ENCODE measurements at places on chromosomes 13 and 19.
A peak's percentile ranks its signal among the peaks of the same experiment; 100 is the strongest.

DNA sequence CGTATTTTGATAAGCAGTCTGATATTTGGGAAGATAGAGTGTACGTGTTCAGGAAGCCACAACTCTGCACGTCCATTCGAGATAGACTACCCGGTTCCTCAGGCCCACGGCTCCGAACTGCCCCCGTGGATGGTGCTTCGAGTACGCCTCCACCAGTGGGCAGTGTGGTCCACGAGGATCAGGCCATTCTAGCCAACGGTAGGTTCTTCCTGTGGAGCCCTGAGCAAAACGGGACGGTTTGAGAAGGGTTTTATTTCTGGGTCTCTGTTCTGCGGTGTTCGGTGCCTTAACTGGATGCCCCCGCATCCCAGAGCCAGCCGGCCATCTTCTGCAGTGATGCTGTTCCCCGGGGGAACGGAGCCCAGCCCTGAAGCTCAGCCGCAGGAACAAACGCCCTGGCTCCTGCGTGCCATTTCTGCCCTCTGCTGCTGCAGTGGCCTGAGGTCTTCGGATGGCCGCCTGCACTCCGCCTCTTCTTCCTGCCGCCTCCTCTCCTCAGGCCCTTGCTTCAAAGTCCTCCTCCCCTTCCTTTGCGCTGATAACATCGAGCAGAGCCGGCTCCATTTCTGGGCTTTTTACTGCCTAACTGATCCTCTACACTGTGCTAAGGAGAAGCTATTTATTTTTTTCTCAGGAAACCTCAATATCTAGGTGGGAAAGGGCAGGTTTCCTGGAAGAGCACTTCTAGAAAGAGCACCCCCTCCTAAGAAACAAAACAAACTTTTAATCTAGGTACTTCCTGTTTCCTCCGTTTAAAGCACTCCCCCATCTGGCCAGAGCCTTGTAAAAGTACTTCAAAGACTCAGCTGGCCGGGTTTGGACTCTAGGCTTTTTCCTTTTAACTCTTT, 36.2 kb upstream of the SLC46A3 start:
- peak; percentile 45 for DNase-seq

DNA sequence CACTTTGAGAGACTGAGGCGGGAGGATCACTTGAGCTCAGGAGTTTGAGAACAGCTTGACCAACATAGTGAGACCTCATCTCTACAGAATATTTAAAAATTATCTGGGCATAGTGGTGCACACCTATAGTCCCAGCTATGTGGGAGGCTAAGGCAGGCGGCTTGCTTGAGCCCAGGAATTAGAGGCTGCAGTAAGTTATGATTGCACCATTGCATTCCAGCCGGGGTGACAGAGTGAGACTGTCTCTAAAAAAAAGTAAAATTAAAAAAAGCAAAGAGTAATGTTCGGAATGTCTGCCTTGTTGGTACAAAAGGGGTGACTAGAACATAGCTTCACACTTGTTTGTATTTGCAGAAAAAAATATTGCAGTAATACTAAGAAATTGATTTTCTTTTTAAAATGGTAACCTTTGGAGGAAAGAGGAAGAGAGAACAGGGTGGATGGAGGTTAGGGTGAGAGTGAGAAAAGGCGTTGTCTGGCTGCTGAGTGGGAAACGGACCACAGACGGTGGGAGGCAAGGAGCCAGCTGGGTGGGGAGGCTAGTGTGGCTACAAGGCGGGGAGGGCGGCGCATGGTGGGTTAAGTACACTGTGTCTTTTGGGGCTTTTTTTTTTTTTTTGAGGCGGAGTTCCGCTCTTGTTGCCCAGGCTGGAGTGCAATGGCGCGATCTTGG, 10.2 kb downstream of the PPP1R14A start:
- no peak for DNase-seq

GRCh38 chr19:51628153-51628939, 1.9 kb downstream of the SIGLEC5 start:
- DNase-seq, result no peak

- peak; percentile 55 for DNase-seq
Measured at GRCh38 chr19:38395381-38396114, 7.1 kb downstream of the SPRED3 start.

DNA sequence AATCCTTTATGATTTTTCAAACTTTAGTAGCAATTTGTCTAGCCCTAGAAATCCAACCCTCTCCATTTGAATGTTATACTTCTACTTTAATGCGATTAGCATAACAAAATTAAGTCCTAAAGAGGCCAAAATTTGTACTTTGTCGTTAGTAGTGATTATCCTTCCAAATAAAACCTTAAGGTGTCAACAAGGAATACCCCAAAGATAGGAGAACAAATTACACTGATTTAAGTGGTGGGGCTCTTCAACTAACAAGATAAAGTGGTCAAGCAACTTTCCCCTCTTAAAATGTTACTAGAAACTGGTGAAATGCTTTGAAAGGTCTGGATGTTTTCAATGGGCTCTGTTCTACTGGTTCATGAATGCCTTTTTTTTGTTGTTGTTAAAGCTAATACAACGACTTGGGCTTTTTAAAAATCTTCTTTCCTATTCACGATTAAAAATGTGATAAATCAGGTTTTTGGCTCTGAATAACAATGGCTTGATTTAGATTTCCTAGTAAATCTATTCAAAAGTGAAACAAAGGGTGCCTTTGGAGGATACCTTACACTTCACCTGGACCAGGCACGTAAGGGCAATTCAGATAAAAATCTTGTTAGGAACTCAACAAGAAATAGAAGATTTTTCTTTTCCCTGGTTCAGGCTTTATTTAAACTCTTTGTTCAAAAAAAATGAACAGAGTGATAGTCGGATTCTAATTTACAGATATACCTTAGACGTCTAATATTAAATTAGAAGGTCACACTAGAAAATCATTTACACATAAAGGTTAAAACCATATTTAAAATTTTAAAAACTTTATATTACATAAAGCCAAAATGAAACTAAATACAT, 3.1 kb downstream of the SOX21 start:
- DNase-seq, result no peak

- no peak for DNase-seq
Measured at GRCh38 chr19:18113827-18114226, 16.2 kb downstream of the MAST3 start.

GRCh38 chr13:31951215-31951678, 80.3 kb upstream of the FRY start:
- DNase-seq, result peak; percentile 28

DNA sequence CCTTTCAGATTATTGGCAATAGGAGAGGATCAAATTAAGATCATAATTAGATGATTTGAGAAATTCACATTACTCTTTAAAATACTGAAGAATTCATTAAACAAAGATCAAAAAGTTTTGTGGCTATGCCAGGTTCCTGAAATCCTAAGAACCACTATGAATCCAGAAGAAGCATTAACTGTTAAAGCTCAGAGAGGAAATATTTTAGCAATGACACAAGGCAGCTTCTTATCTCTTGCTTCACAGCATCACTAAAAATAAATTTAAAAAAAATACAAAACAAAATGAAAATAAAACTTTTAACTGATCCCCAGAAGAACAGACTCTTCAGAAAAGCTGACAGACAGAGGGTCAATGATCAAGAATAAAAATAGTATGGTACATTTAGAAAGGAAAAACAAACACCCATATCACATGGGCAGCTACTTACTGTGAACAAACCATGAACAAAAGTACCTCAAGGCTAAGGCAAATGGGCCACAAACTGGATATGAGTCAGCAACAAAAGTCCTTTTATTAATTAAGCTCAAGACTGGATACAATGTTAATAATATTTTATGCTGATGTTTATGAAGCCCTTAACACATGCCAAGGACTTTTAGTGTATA, 19.6 kb downstream of the RNF6 start:
- no peak for DNase-seq

DNA sequence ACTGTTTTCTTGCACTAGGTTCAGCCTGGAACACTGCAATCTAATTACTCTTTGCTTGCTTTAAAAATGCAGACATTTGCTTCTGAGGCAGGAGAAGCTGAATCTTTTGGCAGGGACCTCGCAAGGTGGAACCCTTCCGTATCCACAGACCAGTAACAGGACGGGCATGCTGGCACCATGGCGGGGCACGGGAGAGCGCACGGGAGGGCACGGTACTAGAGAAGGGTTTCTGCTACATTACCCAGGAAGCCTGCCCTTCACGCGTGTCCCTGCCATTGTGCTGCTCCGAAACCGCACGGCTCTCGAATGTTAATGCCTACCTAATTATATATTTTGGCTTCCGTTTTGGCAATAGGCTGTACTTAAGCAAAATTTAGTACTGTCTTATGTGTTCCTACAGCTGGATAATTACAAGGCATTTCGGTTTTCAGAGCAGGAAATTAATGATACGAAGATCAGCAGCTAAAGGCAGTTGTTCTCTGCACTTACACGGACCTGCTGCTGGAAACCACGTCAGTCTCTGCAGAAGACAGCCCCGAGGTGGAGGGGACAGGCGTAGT, 430.4 kb downstream of the IRS2 start:
- no peak for DNase-seq

DNA sequence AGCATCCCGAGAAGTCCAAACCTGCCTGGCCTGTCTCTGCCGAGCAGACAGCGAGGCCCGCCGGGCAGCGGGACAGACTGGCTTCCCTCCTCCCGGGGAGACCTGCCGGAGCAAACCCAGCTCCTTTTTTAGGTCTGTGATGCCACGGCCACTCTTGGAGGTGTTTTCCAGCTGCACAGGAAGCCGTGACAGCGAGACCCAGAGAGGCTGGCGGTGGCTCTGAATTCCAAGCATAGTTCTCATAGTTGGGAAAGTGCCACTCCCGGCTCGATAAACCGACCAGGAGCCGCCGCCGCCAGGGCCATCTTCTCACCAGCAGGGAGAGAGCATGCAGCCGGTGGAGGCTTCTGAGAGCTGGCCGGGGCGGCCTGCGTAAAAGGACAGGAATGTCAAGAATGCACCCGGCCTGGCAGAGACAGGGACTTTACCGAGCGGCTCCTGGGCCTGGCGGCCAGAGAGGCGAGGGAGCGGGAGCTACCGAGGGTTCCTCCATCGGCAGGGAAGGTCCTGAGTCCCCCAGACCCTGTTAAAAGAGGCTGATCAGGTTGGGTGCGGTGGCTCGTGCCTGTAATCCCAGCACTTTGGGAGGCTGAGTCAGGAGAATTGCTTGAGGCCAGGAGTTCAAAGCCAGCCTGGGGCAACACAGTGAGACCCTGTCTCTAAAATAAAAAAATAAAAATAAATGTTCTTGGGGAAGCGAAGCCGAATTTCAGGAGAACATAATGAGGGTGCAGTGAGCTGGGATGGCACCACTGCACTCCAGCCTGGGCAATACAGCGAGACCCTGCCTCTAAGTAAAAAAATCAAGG, 64.9 kb downstream of the GADD45B start:
- DNase-seq, result no peak

- no peak for DNase-seq
Measured at GRCh38 chr13:66958611-66959010, 271.5 kb downstream of the PCDH9 start.

DNA sequence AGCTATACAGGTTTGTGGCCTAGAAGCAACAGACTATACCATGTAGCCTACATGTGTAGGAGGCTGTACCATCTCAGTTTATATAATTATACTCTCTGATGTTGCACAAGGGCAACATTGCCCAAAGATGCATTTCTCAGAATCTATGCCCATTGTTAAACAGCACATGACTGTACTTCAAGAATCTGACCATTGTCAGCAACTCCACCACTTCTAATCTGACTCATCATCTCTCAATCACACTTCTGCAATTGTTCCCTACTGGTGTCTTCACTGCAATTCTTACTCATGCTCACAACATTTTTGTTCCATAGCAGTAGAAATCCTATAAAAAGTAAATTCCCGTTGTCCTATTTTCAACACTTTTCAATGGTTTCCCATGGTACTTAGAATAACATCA, 63.9 kb upstream of the ATXN8OS start:
- DNase-seq, result no peak

All from activated CD8-positive, alpha-beta T cell treated with anti-CD3 and anti-CD28 coated beads, Interleukin-2, amount 10 ng/mL, durations not matched to agents 7 days and 5 days (primary cell).